ENCODE measurements at places on chromosomes 2 and 18.

GRCh38 chr2:166239548-166239947 lies 111.7 kb upstream of the SCN1A start:
- DNase-seq, result no peak

DNA sequence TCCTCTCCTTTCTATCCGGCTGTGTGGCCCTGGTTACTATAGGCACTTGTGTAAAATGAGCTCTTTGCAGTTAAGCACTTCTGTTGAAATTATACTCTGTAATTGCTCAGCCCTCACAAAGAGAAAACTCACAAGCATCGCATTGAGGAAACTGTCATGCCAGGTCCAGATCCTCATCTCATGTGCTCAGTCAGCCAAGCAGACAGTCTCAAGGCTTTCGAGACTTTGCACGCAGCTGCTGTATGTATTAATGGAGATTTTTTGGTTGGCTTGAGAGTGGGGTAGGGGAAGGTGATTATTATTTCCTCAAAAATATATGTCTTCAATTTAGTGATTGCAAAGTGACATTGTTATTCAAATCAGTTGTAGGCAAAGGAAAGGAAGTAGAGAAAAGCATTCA lies 33.0 kb upstream of the PHLPP1 start:
- no peak for DNase-seq

DNA sequence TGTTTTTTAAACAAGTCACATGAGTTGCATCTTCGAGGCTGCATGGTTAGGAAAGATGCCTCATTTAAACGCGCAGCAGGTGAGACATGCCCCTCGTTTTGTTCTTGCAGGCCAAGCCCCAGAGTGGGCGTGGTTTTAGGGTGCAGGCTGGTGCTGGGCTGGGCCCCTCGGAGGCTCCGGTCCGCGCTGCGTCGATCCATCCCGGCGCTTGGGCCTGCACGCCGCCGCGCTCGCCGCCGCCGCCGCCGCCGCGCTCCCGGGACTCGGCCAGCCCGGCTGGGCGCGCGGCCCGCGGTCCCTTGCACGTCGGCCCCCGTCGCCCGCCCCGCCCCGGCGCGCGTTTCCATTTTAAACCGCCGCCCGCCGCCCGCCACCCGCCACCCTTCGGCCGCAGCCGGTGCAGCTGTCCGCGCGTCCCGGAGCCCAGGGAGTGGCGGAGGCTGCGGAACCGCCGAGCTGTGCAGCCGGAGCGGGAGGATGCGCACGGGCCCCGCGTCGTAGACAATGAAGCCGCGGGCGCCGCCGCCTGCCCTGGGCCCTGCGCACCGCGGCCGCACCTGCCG lies 175.5 kb downstream of the AGAP1 start:
- no peak for DNase-seq

DNA sequence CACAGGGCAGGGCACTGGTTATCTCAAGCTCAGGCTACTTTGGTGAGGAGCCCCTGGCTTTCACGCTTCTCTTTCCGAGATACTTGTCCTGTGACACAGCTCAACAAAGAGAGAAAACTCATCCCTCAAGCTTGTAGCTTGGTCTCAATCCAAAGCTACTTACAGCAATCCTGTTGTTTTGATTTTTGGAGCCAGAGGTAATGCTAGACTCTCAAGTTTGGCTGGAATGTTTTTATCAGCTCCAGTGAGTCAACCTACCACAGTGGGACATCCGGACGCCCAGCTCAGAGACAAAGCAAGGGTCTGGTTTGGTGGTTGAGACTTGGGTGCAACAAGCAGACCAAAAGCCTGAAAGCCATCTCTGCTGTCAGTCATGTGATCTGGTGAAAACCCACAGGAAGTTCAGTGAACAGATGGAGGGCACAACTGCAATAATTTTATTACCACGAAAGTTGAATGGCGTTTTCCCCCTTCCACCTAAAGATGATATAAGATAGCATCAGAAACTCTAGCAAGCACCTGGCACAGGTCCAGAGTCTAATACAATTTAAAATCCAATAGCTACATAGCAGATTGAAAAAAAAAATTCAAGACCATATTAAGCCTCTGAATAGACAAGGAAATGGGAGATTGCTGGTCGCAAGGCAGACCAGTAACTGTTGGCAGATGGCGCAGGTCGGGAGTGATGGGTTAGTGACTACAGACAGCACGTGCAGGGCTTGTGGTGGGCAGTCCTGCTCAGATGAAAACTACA lies 102.3 kb upstream of the SMAD7 start:
- DNase-seq, result no peak

GRCh38 chr18:49018554-49019445 lies 68.0 kb upstream of the SMAD7 start:
- DNase-seq, result no peak

- DNase-seq, result no peak
These were observed 1.4 kb upstream of the HNRNPA3 start for GRCh38 chr2:177211169-177211568.

GRCh38 chr18:12076424-12077140 lies 17.1 kb upstream of the ANKRD62 start:
- DNase-seq, result no peak

DNA sequence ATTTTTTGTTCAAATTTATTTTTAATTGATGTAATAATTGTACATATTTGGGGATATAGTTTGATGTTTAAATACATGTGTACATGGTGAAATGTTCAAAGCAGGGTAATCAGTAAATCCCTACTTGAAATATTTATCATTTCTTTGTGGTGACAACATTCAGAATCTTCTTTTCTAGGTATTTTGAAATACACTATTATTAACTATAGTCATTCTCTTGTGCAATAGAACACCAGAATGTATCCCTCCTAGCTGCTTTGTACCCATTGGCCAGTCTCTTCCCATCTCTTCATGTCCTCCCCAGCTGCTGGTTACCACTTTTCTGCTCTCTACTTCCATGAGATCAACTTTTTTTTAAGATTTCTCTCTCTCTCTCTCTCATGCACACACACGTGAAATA lies 126.5 kb downstream of the ZNF407 start:
- no peak for DNase-seq

- no peak for DNase-seq
These were observed 362.0 kb downstream of the ZNF521 start for GRCh38 chr18:24989760-24990593.

DNA sequence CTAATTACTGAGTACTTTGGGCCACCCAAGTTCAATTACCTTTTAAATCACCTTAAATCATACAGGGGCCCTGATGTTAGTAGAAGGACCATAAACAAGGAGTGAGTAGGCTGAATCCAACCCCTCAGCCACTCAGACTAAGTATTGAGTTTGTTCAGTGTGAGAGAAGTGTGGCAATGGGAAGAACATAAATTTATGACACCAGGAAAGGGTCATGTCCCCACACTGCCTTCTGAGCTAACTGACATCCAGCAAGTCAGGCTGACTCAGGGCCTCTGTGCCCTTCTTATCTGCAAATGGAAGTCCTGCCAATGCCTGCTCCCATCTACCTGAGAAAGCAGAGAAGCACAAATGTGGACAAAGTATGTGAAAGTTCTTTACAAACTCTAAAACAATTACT lies 12.9 kb downstream of the PLEKHM3 start:
- no peak for DNase-seq

DNA sequence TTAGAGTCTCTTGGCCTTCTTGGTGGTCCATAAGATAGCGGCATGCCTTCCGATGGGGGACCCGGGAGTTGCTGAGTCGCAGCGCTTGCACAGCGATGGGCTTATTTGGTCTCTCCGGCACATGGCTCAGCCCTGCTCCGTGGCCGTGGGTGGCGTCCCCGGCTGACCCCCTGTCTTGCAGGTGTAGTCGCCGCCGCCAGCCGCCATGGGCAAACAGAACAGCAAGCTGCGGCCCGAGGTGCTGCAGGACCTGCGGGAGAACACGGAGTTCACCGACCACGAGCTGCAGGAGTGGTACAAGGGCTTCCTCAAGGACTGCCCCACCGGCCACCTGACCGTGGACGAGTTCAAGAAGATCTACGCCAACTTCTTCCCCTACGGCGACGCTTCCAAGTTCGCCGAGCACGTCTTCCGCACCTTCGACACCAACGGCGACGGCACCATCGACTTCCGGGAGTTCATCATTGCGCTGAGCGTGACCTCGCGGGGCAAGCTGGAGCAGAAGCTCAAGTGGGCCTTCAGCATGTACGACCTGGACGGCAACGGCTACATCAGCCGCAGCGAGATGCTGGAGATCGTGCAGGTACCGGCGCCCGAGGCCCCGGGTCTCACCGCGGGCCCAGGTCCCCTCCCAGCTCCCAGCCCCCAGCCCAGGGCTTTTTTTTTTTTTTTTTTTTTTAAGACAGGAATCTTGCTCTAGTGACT lies 28.4 kb downstream of the ODC1 start:
- DNase-seq, result no peak

DNA sequence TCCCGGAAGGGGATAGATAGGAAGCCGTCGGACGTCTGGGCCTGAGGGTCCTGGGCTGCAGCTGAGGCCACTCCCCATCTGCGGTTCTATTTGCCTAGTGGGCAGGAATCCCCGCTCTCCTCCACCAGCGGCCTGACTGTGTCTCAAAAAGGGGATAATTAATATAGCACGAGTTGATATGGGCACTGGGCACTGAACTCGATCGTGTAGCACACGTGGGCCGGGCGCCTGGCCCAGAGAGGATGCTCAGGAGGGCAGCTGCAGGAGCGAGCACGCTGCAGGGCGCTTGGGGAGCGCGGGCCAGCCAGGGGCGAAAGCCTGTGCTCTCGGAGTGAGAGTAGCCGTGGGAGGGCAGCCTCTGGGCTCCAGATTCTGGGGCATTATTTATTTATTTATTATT lies 8.8 kb upstream of the GBX2 start:
- DNase-seq, result no peak

DNA sequence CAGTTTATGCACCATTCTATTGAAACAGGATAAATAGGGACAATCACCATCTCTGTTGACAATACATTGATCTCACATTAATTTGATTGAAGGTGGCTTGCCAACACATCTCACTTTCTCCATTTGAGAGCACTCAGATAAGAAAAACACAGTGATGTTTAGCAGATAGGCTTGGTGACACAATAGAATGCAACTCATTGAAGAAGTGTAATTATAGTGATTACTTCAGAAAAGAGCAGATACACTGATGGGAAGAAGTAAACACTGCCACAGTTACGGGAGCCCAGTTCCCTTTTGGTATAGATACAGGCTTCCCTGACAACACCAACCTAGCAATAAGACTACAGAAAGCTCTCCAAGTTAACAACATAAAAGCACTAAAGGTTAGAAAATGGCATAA lies 89.1 kb downstream of the FIGN start:
- no peak for DNase-seq

DNA sequence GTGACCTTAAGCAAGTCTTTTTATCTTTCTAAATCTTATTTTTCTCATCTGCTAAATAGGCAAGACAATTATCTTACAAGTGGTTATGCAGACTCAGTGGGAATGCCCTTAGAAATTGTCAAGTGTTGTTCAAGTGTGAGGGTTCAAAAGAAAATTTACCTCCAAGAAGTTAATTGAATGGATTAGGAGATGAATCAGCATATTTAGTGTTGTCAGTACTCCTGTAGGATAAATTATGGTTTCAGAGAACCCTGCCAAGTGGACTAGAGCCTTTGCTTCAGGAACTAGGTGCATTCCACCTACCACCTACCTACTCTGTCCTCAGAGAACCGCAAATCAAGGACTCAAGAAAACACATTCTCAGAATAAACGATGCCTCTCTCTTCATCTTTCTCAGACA lies 69.8 kb upstream of the KCTD1 start:
- no peak for DNase-seq

GRCh38 chr2:43478412-43479086 lies 117.3 kb downstream of the THADA start:
- DNase-seq, result no peak

GRCh38 chr2:152376385-152376784 lies 41.4 kb downstream of the FMNL2 start:
- DNase-seq, result no peak

GRCh38 chr2:189232759-189233406 lies 53.3 kb upstream of the COL5A2 start:
- DNase-seq, result no peak

DNA sequence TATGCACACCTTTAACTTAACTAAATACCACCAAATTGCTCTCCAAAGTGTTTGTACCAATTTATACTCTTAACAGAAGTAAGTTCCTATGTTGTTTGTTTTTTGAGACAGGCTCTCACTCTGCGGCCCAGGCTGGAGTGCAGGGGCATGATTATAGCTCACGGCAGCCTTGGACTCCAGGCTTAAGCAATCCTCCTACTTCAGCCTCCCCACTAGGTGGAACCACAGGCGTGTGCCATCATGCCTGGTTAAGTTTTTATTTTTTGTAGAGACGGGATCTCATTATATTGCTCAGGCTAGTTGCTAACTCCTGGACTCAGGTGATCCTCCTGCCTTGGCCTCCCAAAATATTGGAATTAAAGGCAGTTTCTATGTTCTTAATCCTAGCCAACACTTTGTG lies 13.1 kb upstream of the NAB1 start:
- DNase-seq, result no peak

DNA sequence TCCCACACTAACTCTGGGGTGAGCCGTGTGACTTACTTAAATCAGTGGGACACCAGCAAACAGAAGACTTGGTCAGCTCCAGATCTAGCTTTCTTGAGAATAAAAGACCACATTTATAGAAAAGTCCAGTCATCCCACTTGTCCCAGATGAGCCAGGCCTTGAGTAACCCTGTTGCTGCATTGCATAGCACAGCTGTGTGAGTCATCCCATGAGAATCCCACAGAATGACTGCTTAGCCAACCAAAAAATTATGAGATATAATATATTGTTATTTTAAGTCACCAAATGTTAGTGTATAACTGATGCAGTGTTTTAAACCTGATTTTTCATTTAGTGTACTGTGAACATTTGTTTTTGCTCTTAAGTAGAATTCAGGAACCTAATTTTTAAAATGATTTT lies 94.2 kb upstream of the FSHR start:
- DNase-seq, result no peak

DNA sequence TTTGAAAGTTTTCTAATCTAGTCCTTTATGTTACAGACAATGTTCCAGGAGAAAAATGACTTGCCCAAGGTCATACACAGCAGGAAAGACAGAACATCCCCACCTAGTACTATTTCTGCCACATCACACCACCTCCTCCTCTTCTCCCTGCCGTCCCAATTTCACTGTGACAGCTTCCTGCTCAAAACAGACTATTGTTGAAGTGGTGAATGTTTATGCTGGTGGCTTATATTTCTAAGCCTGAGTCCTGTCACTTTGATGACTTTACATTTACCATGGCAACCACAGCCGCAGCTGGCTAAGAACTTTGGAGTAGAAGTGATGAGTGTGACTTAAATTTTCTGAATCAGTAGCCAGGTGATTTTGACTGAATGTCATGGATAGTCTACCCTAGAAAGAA lies 10.0 kb downstream of the GALNT5 start:
- DNase-seq, result no peak

DNA sequence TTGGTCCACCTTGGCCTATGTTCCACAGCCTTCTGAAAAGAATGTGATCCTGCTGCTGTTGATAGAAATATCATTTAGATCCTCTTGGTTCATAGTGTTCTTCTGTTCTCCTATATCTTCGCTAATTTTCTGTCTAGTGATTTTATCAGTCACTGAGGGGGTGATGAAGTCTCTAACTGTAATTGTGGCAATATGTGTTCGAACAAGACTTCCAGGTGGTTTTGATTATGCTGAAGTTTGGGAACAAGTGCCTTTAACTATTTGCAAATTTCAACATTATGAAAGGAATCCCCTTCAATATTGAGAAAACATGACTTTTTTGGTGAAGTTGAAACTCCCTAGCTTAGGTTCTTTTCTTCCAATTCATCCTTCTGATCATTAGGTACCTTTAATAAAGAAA lies 140.4 kb downstream of the MTX2 start:
- DNase-seq, result no peak
